H4 (cell line): ENCODE measurements at places on chromosomes 12 and 14. TPM values are rescaled to one million over a fixed set of nuclear protein-coding genes. Genes with fewer than 3 reads are reported as not detected.
A peak's percentile ranks its signal among the peaks of the same experiment; 100 is the strongest.

The SCNN1A gene
- total RNA-seq = 1.7 and 2.1 TPM in 2 replicates

The CREBL2 gene
- 29.9 and 35.4 TPM in 2 replicates for total RNA-seq

The RHOJ gene
- 1.3 and 2.3 TPM in 2 replicates for total RNA-seq

The NKX2-1 gene
- 0.06 and 0.62 TPM in 2 replicates for total RNA-seq

DNA sequence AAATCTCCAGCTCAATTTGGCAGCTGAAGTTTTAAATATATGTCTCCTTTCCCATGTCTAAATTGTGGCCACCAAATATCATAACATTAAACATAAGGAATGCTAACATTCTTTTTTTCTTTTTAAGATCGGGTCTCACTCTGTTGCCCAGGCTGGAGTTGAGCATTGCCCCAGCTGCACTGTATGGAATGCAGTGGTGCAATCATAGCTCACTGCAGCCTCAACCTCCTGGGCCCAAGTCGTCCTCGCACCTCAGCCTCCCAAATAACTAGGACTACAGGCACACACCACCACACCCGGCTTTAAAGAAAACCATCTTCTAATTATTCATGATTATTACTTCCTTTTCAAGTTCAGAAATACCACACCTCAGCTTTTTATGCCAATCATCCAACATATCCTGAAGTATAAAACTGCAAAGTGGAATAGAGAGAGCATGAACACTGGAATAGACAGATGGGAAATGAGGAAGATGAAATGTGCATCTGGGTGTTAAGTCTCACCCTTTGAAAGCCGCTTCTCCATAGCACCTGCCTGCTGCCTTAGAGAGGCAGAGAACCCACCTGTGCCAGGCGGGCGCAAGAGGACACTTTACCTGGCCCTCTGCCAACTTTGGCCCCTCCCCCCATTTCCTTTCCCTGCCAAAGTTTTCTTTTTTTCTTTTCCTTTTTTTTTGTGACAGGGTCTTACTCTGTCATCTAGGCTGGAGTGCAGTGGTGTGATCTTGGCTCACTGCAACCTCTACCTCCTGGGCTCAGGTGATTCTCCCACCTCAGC, 2.8 kb upstream of the EML1 start:
- no peak for DNase-seq

- peak; percentile 93 for DNase-seq
Observed at GRCh38 chr12:121949648-121950397, 31.4 kb downstream of the CFAP251 start.

GRCh38 chr12:89695830-89696229, 12.8 kb downstream of the ATP2B1 start:
- no peak for DNase-seq

DNA sequence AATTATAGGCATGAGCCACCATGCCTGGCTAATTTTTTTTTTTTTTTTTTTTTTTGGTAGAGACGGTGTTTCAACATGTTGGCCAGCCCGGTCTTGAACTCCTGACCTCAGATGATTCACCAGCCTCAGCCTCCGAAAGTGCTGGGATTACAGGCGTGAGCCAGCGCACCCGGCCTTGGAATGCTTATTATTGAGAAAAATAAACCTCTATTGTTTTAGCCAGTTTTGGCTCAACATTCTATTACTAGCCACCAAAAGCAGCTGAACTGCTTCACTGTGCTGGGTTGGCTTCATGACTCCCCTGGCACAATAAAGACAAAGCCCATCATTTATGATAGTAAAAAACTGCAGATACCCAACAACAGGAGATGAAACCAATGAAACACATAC, 93.5 kb upstream of the CEP83 start:
- peak; percentile 69 for DNase-seq

DNA sequence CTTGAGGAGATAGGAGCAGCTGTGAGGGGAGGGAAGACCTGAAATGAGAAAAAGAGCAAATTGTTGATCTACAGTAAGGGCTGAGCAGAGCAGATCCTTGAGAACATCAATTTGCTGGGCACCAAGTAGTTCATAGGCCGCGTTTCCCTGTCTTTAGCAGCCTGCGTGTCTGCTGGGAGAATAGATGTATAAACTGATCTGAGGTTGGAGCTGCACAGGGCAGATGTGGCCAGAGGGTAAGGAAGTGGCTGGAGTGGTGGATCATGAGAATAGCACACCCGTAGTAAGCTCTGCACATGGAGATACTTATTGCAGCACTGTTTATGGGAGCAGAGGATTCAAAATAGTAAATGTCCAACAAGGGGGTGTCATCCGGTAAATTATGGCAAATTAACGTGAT, 44.4 kb downstream of the NTF3 start:
- no peak for DNase-seq

GRCh38 chr14:95480109-95480886, 36.2 kb downstream of the SYNE3 start:
- no peak for DNase-seq

DNA sequence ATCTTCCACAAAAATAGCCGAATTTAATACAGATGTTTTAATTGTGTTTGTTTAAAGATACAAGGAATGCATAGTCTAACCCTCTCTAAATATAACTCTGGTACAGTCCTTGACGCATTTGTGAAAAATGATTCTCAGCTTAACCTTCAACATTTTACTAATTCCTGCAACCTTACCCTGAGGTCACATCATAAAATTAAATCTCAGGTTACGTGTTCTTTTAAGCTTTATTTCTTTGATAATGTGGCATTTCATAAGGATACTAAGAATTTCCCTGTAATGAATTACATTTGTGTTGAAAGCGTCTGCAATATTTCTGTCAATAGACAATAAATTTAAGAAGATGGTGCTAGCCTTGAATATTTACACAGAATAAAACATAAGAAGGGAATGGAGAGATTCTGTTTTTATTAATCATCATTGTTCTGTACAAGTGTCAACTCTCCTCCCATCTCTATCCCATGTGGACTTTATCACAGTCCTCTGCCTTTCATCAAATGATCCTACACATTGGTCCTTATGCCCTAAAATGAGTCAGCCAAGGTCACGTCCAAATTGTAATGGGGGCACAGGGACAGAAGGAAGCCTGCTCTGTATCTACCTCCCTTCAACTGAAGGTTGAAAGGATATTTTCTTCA, 769.3 kb upstream of the FLRT2 start:
- DNase-seq = no peak

GRCh38 chr12:111277570-111277969, 91.3 kb downstream of the PHETA1 start:
- no peak for DNase-seq

DNA sequence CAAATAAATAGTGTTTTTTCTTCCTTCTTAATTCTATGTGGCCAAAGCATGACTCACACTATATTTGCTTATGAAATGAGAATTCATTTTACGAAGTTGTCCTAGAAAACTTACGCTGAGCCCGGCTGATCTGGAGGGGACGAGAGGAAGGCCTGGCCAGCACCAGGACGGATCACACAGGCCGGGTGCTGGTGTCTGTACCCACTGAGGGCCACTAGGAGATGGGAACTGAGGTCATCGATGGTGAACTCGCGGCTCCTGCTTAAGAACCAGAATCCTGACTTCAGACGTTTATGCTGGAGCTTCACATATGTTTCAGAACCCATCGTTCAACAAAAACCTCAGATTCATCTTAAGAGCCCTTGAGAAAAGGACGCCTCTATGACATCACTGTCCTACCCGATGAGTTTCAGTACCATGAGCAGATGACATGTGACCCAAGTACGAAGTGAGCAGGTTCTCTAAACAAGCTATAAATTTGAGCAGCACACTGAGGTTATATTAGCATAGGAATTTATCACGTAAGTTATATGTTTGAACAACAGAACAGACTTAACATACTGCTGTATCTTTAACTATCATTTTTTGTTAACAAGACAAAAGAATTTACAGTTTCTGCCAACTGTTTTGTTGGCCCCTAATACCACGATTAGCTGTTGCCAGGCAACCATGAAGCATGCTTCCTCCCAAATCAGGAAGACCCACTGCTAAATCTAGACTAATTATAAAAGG, 111.9 kb downstream of the FOXN3 start:
- DNase-seq = no peak
